ENCODE measurements at places on chromosomes 5 and 9.
A peak's percentile ranks its signal among the peaks of the same experiment; 100 is the strongest.

DNA sequence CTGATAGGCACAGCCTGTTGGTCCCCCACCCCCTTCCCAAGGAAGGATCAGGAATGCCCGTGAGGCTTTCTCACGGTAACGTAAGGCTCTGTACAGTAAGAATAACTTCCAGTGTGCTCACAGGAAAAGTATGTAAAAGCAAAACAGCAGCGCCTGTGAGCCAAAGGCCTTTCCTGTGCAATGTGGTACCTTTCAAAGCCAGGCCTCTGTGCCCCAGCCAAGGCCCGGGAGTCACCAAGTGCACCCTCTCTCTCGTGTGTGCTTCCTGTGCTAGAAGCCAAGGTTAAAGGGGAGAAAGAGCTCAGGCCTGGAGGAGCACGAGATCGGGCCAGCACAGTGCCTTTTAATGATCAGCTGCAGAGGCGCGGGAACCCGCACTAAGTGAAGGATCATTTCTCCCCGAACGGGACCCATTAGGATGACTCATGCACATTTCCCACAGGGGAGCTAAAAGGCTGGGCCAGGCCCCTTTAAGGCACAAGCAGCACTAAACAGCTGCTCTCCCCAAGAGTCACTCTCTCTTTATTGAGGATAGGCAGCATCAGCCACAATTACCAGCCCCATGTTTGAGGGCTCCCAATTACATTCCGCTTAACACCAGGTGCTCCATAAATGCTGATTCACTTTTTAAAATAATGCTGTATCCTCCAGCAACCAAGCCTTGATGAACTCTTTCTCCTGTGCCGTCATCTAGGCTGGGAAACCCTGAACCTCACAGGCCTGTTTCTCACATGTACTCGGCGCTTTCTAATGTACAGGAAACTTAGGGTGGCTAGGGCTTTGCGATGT is 42.8 kb downstream of the SHB start:
- DNase-seq = peak; percentile 92

DNA sequence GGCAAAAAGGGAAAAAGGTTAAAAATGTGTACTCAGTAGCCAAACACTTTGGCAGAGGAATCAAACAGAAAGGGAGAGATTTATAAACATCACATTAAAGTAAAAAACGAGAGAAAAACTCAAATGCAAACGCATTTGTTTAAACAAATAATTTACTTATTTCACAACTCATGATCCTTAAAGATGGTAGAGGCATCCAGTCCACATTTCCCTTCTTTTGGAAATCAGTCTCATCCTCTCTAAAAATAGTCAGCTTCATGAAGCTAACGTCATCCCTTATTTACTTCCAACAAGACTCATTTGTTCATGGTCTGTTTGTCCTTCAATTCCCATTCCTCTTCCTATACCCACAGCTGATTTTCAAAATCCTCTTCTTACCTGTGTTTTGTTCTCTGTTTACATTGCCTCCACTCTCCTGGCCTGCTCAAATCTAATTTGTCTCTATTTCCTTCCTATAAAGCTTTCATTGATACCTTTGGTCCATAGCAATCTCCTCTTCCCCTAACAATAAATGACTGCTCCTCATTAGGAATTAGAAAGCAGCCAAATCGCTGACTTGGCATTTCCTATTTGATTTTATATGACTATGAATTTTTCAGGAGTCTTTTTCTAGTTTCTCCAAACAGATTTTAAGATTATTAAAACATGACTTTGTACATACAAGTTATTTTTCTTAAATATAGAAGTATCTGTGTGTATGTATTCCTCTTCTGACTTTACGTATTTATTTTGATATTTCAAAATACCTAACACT is 805.3 kb downstream of the TLE1 start:
- no peak for DNase-seq

- DNase-seq = no peak
Observed at GRCh38 chr5:58486290-58486689, 4.9 kb upstream of the GAPT start.

- no peak for DNase-seq
Observed at GRCh38 chr9:33781736-33782135, 13.6 kb upstream of the PRSS3 start.

DNA sequence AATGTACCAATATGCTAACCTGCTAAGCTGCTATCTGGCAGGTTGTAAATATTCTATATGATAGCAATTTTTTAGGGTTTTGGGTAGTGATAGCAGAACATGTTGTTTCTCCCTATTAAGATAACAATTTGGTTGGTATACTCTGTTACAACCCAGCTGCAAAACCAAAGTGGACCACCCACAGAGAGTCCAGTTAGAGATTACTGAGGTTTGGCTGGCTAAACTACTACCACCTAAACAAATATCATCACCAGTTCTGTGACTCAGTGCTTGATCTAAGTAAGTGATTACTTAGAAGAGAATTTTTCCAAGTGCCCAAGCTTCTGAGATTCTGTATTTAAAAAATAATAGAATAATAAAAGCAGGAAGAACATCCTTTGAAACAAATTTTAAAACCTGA is 72.3 kb downstream of the XRCC4 start:
- DNase-seq = peak; percentile 64

- DNase-seq = peak; percentile 34
Observed at GRCh38 chr9:136903041-136903554, 16.8 kb downstream of the TRAF2 start.

DNA sequence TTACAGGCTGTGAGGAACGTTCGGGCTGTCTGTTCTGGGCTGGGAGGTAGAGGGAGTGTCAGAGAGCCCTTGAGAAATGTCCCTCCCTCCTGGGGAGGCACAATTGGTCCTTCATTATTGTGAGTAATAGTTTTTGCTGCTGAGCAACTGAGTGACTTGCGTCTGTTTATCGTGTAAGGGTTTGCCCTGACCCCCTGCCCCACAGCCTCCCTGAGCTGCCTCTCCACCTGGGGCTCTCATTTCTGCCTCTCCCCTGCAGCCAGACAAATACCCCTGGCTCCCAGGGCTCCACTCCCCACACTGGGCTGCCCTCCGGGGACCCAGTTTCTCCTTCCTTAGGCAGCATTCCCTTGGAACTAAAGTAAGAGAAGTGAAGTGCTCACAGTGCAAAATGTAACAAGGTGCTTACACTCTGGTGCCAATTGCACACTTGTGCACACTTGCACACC is 174.9 kb upstream of the MVB12B start:
- DNase-seq = no peak

- peak; percentile 57 for DNase-seq
Observed at GRCh38 chr9:116232424-116233159, 79.0 kb downstream of the PAPPA start.

GRCh38 chr9:12462861-12463260 is 230.3 kb upstream of the TYRP1 start:
- DNase-seq = no peak

GRCh38 chr5:378976-379742 is 57.6 kb downstream of the AHRR start:
- peak; percentile 47 for DNase-seq

Measured in fibroblast of mammary gland (primary cell).